Fibroblast of pulmonary artery (primary cell): ENCODE measurements at places on chromosomes 7 and 10.

- no peak for DNase-seq
These were observed 19.1 kb upstream of the INPP5F start for GRCh38 chr10:119706521-119707278.

GRCh38 chr7:151032936-151033863, 5.0 kb downstream of the ABCB8 start:
- DNase-seq: no peak

DNA sequence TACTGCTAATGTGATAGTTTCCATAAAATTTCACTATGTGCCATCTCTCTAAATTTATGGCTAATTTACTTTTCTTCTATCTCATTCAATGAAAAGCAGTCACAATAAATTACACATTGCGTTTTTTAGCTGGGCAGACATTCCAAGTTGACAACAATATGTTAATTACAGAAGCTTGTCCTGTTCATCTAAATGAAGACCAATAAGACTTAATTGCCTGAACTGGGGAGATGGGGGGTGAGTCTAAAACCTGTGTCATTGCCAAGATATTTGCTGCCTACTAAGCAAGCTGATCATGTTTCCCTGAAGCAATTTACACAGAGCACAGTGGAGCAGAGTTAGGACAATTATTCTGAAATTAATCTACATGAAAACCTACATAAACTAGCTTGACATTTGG, 89.3 kb upstream of the ADRB1 start:
- no peak for DNase-seq

DNA sequence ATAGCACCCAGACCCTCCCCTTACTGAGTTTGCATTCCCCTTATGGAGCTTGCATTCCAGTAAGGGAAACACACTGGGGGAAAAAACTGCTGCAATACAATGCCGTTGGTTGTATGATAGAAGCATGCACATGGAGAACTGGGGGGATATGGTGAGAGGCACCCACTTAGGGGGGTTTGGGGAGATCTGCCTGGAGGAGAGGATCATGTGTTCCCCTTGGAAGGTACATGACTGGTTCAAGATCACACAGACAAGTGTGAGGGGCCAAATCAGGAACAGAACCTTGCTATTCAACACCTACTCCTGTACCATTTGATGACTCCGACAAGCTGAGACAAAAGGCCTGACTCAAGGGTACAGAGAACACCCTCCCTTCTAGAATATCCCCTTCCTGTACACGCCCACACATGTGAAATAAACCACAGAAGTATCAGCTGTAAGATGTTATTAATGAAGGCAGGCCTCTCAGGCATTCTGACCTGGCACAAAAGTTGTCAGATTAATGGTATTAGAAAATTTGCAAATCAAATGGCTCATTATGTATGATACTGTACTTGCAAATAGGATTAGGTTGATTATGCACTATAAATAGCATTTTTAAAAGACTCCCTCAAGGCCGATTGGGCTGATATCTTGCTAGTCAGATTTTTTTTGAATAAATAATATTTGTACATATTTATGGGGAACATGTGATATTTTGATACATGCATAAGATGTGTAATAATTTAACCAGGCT, 122.2 kb downstream of the NPY start:
- no peak for DNase-seq

GRCh38 chr7:103119791-103120291, 29.1 kb downstream of the NAPEPLD start:
- DNase-seq: no peak

DNA sequence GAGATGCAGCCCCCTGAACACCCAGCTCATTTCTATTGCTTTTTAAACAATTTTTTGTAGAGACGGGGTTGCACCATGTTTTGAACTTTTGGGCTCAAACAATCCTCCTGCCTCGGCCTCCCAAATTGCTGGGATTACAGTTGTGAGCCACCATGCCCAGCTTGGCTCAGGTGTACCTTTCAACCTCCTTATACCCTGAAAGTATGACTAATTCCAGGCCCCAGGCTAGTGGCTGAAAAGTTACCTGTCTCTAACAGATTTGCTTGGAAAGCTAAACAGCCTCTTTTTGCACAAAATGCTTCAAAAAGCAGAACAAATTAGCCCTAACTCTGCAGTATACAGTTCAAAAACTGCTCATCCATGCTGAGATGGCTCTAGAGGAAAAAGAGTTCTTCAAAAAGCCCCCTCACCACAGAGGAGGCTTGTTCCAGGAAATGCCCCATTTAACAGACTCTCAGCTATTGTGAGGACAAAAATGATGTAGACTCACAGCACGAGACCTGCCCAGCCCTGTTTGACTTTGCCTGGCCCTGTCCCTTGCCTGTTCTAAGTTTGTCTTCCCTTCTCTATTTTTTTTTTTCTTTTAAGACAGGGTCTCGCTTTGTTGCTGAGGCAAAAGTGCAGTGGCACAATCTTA, 13.4 kb upstream of the AP1S1 start:
- peak; percentile 52 for DNase-seq

- DNase-seq: no peak
These were observed 683.3 kb downstream of the GRM8 start for GRCh38 chr7:126569402-126569801.

DNA sequence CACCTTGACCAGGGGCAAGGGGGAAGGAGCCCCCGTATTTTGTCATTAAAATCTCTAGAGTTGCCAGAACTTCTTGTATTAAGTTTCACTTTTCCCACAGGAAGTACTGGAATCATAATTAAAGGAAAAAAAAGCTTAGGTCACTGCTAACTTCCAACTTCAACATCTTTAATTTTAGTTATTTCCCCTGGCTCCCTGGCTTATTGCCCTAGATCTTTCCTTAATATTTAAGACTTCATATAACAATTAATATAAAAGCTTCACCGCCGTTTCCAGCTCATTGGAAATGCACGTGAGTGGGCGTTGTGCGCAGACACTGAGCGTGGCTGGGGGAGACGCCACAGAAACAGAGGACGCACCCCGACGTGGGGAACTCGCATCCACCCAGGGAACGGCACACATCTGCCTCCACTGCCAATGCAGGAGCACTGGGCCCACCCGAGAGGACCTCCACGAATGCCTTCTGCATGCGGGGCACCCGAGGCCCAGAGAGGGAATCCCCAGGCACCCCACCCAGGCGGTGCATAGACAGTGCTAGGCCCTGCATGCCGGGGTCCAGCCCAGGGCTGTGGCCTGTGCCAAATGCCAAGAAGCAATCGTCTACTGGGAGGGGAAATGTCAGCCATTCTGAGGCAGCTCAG, 72.2 kb downstream of the ADARB2 start:
- no peak for DNase-seq

DNA sequence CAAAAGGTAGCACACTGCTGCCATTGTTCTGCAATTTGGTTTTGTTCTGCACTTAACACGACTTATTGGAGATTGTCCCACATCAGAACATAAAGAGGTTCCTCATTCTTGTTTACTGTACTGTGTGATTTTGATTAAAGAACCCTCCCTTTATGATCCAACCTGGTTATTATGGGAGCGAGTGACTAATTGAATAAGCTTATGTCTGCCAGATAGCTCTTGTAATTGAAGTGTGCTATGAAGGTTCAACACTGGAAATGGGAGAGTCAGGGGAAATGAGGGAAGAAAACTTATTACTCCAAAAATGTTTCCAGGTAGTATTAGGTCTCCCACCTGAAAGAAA, 33.9 kb downstream of the CASP7 start:
- DNase-seq: no peak
